Activated CD4-positive, alpha-beta T cell treated with anti-CD3 and anti-CD28 coated beads, Interleukin-2, amount 50 U/mL, for 24 hours (primary cell): ENCODE measurements at places on chromosomes 1 and 21.

GRCh38 chr1:186304982-186305949 lies 69.8 kb downstream of the TPR start:
- DNase-seq, result no peak

DNA sequence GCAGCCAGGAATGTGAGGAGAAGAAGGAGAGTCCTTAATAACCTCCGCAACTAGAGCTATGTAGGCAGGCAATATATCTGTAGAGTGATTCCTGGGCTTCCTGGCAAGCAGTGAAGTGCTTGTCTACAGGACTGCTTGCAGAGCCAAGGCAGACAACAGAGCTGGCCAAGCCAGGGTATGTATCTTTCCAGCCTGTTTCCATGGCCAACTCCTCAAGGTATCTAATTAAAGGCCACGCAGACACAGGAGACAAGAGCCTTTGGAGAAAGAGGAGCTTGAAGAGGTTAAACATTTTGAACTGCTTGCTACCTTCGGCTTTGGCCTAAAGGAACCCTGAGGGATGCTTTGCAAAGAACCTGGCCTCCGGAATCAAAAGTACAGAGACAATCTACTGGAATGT lies 137.4 kb downstream of the PIGK start:
- no peak for DNase-seq

DNA sequence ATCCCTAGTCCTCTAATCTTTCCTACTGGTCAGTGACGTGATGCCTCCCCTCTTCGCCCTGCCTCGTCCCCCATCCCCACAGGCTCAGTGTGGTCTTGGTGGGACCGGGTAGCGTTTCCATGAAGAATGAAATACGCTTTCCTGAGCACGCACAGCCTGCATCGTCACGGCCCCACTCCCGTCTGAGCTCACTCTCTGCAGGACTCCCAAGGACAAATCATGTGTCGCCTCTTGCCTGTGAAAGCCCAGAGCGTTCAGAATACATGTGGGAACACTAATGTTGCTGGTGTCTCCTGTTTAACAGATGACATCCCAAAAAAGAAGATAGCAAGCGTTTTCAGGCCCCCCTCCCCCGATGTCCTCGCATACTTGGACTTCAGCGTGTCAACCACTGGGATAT lies 49.2 kb downstream of the S100B start:
- no peak for DNase-seq

DNA sequence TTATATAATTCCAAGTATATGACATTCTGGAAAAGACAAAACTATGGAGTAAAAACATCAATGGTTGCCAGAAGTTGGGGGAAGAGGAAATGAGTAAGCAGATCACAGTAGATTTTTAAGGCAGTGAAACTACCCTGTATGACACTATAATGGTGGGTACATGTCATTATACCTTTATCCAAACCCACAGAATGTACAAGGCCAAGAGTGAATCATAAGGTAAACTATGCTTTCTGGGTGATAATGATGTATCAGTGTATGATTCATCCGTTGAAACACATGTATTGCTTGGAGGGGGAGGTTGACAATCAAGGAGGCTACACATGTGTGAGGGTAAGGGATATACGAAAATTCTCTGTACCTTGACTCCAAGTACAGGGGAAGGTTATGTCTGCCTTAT lies 862.7 kb downstream of the PLA2G4A start:
- no peak for DNase-seq

GRCh38 chr1:42979036-42979430 lies 20.4 kb upstream of the SLC2A1 start:
- DNase-seq, result no peak

GRCh38 chr1:170145770-170146676 lies at the start of gene NTMT2:
TSS of gene NTMT2 (plus strand) at chr1:170145959. CDS start at chr1:170146108, 149 bp downstream.
- no peak for DNase-seq

GRCh38 chr1:220892997-220893700 lies 13.9 kb downstream of the HLX start:
- no peak for DNase-seq
